ENCODE measurements at places on chromosomes 3 and 15.
A peak's percentile ranks its signal among the peaks of the same experiment; 100 is the strongest.

DNA sequence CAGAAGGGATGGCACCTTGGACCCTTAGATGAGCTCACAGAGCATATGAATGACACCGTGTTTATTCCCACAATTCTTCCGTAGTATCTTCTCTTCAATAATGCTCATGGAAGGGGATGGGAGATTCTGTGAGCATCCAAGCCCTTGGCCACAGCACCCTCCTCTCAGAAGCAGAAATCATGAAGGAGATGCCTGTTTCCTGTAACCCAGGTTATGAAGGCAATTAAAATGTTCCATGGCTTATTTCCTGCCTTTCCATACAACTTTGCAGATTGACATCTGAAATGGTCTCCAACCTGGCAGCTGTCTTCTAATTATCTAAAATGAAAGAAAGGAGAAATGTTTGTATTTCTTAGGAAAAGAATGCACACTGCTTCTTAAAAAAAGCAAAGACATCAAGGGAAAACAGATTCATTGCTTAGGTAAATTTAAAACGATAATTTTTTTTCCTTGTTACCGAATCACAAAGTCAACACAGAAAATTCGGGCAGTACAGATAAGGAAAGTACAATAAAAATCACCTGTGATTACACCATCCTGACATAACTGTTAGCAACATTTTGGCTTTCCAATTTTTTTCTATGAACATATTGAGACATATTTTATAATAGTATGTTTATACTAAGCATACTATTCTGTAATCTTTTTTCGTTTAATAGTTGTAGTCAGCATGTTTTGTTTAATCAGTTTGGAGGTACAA lies 128.5 kb downstream of the SQOR start:
- DNase-seq, result no peak

- no peak for DNase-seq
These were observed 22.7 kb downstream of the ABI3BP start for GRCh38 chr3:100970477-100970990.

- DNase-seq, result no peak
These were observed 105.4 kb downstream of the MEGF11 start for GRCh38 chr15:66148187-66148586.

- DNase-seq, result no peak
These were observed 124.2 kb downstream of the IMPG2 start for GRCh38 chr3:101195951-101196713.

- DNase-seq, result no peak
These were observed 97.9 kb downstream of the RORA start for GRCh38 chr15:61130950-61131942.

- DNase-seq, result peak; percentile 22
These were observed 75.0 kb downstream of the STARD9 start for GRCh38 chr15:42650208-42651066.

- DNase-seq, result no peak
These were observed 130.2 kb upstream of the STRIT1 start for GRCh38 chr3:155423526-155424322.

- DNase-seq, result no peak
These were observed 275.8 kb upstream of the KCNH8 start for GRCh38 chr3:18872466-18872865.

DNA sequence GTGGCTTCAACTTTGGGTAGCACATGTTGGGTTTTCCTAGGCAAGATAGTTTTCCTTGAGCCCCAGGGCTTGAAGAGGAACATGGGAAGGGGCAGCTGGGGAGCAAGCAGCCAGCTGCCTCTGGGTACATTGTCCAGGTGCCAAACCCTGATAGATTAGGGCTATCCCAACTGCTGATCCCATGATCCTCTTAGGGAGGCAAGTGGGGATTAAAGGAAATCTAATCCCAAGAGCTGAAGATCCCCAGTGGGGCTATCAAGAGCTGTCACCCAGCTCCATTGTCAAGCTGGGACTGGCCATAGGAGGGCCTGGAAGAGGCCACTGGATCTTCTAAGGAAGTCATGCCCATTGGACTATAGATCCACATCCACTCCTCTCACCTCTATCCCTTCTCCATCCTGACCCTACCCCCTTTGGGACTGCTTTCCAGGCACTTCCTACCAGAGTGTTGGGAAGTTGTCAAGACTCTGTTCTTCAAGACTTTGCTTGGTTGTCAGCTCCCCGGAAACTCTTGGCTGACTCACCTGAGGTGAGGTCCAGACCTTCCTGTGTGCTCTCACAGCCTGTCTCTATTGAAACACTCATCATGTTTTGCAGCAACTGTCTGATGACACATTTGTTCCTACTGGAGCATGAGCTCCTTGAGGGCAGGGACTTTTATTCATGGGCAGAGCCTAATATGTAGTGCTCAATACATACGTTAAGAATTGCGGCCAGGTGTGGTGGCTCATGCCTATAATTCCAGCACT lies 5.9 kb downstream of the CAMK2N2 start:
- DNase-seq, result no peak

DNA sequence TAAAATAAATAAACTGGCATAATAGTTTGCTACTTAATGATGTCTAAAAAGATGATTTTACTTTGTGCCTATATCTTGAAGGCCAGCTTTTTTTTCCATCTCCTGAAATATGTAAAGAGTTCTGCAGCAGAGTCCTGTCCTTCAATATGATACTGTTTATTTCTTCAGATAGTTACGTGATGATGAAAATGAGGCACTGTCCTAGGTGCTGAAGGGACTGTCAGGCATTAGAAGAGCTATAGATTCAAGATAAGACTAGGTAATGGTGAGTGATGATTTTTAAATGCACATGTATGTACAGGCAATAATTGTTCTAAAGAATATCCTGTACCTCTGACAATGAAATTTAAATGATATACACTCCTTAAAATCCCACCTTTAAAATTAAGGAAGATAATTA lies 326.9 kb upstream of the DNAJC19 start:
- no peak for DNase-seq
